ENCODE measurements at places on chromosomes 7 and 10.

DNA sequence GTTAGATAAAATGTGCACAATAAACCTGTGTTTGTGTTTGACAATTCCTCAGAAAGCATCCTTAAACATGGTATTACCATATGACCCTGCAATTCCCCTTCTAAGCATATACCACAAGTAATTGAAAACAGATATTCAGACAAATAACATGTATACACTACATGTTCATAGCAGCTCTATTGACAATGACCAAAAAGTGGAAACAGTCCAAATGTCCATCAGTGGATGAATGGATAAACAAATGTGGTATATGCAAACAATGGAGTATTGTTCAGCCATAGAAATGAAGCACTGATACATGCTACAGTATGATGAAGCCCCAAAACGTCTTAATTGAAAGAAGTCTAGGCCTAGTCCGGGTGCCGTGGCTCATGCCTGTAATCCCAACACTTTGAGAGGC lies 280.1 kb downstream of the OTUD1 start:
- no peak for DNase-seq

- DNase-seq = no peak
These were observed 26.0 kb upstream of the TARP start for GRCh38 chr7:38299275-38299931.

DNA sequence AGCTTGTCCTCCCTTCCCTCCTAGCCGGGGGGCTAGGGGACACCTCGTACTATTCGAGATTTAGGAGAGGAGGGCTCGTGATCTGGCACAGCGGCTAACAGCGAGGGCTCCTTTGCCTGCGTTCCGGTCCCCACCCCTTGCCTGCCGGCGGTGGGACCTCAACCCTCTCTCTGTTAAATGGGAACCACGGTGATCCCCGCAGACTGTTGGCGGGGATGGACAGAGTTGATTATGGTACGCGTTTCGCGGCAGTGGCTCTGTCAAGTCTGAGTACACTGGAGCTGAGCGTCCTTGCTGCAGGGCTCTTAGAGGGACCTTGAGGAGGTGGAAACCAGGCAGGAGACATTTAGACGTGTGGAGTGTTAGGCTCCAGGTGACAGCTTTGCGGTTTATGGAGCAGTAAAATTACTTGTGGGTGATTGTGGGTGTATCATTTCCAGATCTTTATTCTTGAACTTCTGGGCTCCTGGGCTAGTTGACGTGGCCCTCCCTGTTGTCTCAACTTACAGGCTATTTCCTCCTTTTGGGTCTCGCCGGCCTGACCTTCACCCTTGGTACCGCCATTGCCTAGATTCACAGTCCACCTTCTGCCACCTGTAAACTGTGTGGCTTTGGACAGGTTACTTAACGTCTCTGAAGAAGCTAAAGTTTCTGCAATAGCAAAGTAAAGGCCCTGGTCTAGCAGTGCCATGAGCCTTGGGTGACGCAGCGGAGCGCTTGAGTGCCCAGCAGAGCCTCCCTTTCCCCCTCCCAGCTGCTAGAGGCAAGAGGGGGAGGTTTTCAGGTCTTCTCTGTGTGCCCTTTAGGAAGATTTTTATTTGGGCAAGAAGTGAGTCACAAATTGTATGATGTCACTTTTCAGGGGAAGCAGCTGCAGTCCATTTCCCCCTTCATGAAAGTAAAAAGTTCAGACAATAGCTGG lies 739 bp downstream of the CASP7 start:
- DNase-seq = peak; percentile 2

DNA sequence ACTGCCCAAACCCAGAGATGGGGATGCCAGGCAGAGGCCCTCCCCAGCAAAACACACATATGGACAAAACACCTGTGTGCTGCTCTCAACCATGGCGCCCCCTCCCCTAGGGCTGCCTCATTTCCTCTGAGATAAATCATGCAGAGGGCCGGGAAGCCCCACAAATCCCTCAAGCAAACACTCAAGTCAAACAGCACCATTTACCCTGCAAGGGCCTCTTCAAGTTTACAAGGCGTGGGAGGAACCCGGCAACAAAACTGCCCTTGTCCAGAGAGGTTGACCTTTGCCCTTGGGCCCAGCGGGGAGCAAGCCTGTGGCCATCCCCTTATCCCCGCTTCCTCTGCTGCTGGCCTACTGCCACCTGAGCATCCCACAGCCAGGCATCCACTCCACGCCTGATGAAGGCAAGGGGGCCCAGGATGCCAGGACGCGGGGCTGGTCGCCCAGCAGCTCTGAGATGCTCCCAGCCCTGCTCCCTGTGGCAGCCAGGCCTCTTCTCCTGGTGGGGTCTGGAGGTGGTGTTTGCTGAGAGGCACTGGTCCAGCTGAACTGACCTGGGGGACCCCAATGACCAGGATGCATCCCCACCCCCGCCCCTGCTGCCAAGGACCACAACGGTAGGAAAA lies 77.4 kb downstream of the DLG5 start:
- DNase-seq = no peak

DNA sequence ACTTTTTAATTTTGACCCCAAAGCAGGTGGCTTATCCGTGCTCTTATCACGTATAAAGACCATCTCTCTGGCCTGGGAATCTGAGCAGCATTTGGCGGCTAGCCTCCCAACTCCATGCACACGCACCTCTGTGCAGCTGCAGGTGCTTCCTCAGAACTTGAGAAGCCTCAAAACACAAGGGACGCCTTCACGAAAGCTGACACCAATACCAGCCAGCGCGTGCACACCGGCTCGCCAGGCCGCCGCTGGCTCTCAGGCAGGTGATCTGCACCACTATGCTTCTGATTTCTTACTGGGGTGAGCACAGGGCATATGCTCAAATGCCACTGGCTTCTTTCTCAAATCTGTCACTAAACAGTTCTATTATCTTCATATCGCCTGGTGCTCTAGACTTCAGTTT lies 145.0 kb downstream of the PARD3 start:
- no peak for DNase-seq

- DNase-seq = no peak
These were observed 53.7 kb downstream of the SLC16A12 start for GRCh38 chr10:89481662-89482061.

DNA sequence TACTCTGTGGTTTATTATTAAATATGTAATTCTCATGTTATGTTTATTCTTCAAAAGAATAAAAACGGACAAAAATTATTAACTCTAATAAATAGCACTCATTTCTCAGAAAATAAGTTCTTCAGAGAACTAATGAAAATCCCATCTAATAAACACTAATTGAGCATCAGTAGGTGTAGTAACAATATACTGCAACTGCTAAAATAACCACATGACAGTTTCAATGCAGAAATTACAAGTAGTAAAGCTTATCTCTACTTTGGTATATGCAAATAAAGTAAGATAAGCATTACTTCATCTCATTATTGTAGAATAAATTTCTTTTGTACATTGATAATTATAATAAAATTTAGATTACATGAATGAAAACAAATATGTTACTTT lies 56.4 kb upstream of the DKK1 start:
- DNase-seq = no peak

GRCh38 chr10:106982268-106982667 lies 182.2 kb downstream of the SORCS1 start:
- no peak for DNase-seq

GRCh38 chr7:64887756-64888508 lies 15.1 kb upstream of the ZNF273 start:
- peak; percentile 16 for DNase-seq

- DNase-seq = no peak
These were observed 131.9 kb downstream of the SDK1 start for GRCh38 chr7:3432911-3433310.

DNA sequence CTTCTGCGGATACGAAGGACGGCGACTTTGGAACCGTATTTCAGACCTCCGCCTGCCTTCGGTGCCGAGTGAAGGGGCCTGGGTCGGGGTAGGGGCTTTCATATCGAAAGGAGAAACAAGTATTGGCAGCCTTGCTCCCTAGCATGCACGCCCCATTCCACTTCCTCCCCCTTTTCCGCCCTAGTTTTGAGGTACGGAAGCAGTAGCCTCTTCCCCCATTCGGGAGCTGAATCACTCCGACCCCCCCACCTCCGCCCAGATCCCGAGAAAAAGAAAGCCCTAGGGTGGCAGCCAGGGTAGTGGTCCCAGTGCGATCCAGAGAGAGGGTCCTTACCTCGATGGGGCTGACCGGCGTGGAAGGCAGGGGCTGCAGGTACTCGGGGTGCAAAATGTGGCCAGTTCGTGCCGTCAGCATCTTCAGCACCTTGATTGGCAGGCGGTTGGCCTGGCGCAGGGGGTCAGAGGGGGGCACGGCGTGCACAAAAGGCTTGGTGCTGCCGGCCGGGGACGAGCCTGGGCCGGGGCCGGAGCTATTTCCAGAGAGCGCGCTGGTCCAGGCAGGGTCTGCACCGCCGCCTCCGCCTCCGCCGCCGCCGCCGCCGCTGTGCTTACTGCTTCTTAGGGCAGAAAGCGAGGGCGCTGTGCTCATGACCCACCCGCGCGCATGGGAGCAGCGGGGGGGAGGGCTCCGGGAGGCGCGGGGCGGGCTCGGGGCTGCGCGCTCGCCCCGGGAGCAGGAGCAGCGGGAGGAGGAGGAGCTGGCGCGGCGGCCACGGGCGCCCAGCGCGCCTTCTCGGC lies 594 bp downstream of the ZNF503 start:
- no peak for DNase-seq

- DNase-seq = no peak
These were observed 198.2 kb downstream of the FANK1 start for GRCh38 chr10:126094537-126094936.

DNA sequence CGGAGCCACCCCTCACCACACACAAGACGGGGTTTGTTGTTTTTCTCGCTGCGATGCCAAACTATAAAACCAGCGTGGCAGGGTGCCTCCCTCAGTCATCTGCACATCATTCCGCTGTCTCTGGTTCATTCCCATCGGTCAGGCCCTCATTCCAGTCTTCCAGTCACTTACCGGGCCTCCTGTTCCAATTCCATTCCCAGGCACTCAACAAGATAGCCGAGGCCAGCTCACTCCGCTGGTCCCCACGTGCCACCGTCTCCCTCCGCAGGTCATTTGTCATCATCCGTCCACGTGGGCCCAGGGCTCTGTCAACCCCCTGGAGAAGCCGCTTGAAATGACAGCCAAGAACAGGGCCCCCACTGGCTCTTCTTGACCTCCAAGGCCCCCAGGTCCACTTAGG lies 6.1 kb upstream of the TMEM184A start:
- DNase-seq = no peak

- no peak for DNase-seq
These were observed 59.7 kb downstream of the PHTF2 start for GRCh38 chr7:77858278-77858677.

GRCh38 chr7:105581066-105581811 lies at the start of gene EFCAB10:
TSS of gene EFCAB10 (minus strand) at chr7:105581493. CDS start at chr7:105581463, 30 bp downstream.
- DNase-seq = no peak

- DNase-seq = no peak
These were observed 303.8 kb downstream of the PRKG1 start for GRCh38 chr10:51377932-51378599.

GRCh38 chr7:9557853-9558252 lies 1124.4 kb downstream of the NXPH1 start:
- no peak for DNase-seq

DNA sequence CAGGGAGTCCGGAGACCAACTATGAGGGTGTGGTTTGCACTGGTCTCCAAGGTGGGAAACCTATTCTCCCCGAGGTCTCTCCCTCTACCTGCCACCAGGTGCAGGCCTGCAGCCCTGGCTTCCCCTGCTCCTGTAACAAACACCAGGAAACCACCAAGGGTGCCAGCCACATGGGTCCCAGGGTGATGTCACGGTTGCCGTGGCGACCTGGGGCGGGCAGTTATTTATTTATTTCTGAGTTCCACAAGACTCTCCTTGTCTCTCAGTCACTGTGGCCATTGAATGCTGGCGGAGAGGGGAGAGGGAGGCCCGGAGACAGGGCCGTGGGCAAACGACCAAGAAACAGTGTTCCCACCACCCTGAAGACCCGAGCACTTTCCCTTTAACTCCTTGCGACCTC lies 27.0 kb downstream of the MMD2 start:
- DNase-seq = no peak

GRCh38 chr10:6532321-6532720 lies 47.8 kb downstream of the PRKCQ start:
- no peak for DNase-seq

DNA sequence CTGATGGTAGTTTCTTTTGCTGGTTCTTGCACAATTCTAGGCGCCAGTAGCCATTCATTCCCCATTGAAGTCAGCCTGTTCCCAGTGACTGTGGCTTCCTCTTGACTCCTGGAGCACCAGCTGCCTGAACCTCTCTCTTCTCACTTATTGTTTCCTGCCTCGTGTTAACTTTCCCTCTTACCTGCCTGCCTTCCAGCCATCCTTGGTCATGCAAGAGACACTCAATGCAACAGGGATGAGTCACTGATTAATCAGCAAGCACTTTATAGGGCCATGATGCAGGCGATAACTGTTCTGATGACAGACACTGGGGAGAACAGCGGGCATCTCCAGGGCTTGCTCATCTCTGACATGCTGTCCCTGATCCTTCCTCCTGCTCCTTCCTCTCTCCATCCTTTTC lies 122.0 kb downstream of the PLCE1 start:
- no peak for DNase-seq

- no peak for DNase-seq
These were observed 85.0 kb downstream of the PTN start for GRCh38 chr7:137258552-137258951.

- DNase-seq = no peak
These were observed 27.9 kb downstream of the C7orf25 start for GRCh38 chr7:42883950-42884349.

- DNase-seq = no peak
These were observed 20.2 kb upstream of the NKX6-2 start for GRCh38 chr10:132806110-132806509.

DNA sequence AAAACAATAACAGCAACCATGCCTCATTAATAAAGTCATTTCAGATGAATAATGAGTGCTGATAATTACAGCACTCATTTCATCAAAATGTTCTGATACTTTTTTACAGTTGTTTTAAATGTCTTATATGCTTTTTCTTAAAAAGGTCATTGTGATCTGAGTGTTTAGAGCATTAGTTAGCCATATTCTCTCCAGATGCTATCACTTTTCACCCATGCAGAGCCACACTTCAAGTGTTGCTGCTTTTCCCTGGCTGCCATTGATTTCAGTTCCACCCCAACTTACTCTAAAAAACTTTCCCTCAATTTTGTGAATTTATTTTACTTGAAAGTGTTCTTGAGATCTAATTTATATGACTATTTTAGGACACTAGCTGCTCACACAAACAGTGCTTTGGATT lies 41.8 kb downstream of the NUP205 start:
- DNase-seq = no peak

- DNase-seq = no peak
These were observed 25.5 kb downstream of the PHF14 start for GRCh38 chr7:10998996-10999757.

Measured in stimulated activated CD8-positive, alpha-beta memory T cell treated with anti-CD3 and anti-CD28 coated beads, Interleukin-7, amount 100 ng/mL, for 4 hours (primary cell).